Lower leg skin (tissue), 4 donors: ENCODE measurements at places on chromosomes 3 and 15. TPM values are rescaled to one million over a fixed set of nuclear protein-coding genes. Genes with fewer than 3 reads are reported as not detected.

The SST gene
- total RNA-seq, result not detected

The RBP2 gene
- not detected for total RNA-seq

The LMAN1L gene
- not detected for total RNA-seq

The C3orf20 gene
- total RNA-seq, result not detected

The SLC22A13 gene
- total RNA-seq, result not detected

The ACAN gene
- total RNA-seq, result 0.61 TPM

The GOLGA8G gene
- not detected for total RNA-seq

The FSD2 gene
- total RNA-seq, result not detected

The VGLL3 gene
- total RNA-seq, result 8.0 TPM

The HRG gene
- not detected for total RNA-seq

The HTR3E gene
- total RNA-seq, result not detected

GRCh38 chr3:49813497-49814174 lies at the start of gene UBA7:
TSS of gene UBA7 (minus strand) at chr3:49813953. CDS start at chr3:49813787, 166 bp downstream.
- DNase-seq, result peak; percentile 28

DNA sequence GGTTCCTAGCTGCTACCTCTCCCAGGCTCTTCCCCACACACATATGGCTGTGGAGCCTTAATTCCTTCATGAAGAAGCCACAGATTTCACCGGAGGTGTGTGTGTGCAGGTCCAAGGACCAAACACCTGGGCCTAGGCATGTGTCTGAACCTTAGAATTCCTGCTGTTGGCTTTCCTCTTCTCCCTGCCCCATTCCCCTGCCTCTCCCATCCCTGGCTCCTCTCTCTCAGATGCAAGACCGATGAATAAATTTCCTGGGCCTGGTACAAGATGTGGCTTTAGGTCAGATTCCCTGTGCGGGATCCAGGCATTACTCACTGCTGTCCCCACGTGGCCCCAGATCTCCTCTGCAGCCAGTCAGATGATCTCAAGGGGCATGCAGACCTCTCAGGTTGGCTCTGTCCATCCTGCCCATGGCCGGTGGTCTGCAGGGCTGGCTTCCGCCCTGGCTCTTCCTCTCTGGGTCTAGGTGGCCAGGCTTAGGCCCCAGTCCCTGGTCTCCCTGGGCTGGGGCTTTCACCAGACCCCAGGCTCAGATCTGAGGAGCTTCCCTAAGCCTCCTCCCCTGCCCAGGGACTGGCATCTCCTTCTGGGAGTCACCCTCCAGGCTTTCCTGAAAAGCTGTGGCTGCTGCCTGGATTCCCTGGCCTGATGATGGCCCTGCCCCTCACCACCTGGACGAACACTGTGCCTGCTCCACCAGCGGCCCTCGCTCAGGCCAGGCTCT lies 20.5 kb downstream of the CCR9 start:
- no peak for DNase-seq

GRCh38 chr3:39668420-39668819 lies 141.0 kb upstream of the MYRIP start:
- DNase-seq, result no peak

DNA sequence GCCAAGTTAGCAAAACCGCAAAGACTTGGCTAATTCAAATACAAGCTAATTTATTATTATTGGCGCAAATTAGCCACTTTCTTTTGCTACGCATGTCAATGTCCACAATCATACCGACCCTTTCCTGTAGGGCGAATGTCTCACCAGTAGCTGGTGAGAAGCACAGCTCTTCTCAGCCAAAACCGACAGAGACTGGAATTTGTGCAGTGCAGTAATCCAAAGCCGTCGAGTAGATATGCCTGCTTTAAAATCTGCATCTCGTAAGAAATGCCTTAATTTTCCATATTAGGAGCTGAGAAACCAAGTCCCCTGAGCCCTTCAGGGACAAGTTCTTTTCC lies 614 bp upstream of the MINDY2 start:
- no peak for DNase-seq

GRCh38 chr3:40308725-40309417 lies 636 bp upstream of the EIF1B start:
- DNase-seq, result no peak

DNA sequence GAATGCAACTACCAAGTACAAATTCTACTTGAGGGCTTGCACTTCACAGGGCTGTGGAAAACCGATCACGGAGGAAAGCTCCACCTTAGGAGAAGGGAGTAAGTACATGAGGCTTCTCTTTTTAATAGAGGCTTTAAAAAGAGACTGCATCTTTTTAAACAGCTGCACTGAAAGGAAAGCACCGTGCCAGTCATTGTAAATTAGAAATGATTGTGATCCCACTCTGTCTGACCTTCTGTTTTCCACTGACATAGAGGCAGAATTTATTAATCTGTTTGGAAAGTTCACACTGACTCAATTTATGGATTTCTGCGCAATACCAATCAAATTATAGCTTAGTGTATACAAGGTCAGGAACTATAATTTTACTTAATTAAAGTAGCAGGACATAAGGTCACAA lies 198.2 kb downstream of the CHL1 start:
- DNase-seq, result no peak

DNA sequence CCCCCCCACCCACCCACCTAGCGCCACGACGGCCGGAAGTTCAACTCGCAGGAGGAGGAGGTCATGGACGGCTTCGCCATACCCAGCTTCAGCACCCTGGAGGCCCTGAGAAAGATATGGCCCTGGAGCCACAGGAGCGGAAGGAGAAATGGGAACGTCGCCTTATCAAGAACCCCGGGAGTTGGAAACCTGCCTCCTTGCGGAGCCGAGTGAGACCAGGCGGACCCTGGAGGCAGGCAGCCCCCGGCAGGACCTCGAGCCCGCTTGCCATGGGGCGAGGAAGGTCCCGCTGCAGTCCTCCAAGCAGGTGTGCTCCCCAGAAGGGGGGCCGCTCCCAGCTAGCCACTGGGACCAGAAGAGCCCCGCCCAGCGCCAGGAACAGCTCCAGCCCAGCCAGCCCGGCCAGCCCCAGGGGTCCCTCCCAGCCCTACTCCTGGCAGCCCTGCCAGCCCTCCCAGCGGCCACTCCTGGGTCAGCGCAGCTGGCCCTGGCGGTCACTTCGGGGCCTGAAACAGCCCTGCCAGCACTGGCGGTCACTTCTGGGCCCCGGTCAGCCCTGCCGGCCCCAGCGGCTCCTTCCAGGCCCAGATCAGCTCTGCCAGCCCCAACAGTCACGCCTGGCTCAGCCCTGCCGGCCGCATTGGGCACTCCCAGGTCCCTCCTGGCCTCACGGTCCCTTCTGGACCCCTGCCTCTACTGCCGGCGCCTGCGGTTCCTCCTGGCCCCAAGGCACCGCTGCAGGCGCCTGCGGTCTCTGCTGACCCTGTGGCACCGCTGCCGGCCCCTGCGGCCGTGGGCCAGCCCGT lies 10.3 kb upstream of the ROPN1B start:
- DNase-seq, result no peak

DNA sequence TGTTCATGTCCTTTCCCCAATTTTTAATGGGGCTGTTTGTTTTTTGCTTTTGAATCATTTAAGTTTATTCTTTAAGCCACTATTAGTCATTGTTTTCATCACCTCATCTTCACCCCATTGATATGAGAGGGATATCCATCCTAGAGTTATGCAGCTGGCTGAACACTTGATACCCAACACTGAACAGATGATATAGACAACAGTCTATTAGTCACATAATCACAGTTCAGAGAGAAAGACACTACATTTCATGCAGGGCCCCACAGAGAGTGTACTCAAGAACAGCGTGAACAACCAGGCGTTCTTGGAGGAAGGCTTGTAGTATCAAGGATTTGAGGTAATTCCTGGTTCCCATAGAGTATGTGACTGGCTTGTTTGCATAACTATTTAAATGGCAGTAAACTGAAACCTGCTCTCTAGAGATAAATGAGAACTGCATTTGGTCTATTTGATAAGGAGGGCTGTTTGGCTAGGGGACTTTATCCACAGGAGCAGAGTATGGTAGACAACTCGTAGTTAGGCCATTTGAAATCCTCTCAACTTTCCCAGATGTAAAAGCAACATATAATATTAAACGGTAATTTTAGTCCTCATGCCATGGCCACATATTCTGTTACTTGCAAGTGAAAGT lies 618.7 kb downstream of the SI start:
- DNase-seq, result no peak

- peak; percentile 84 for DNase-seq
These were observed 50.0 kb downstream of the RLBP1 start for GRCh38 chr15:89171136-89172072.

DNA sequence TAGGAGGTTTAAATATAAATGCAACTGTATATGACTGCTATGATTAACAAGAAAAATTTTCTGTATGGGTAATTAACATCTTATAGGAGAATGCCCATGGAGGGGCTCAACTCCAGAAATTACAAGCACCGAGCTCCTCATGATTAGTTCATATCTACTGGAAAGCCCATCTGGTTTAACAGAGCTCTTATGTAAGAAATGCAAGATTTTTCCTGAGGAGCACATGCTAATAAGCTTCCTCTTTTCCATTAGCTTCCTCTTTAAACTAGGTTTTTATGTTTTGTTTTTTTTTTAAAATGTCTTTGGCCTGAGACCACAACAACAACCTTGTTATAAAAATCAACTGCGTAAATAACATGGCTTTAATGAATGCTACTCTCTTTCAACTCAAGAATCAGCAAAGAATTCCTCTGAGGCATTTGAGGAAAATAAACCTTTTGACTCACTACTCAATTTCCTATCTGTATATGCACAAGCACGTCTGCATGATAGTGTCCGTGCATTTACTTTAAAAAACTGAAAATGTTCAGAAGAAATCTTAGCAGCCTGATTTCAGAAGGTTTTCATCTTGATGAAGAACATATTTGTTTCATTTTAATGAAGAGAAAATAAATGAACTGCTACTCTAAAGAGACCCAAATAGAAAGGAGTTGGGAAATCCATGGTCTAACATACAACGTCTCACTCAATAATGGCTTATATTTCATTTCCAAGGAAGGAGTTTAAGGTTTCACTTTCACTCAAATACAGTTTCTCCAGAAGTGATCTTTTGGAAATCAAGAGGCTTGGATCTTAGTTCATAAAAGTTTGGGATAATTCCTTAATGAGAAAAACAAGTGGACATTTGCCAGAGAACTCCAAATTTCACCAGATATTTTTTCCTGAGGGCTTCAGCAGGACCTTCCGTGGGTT lies 180.8 kb downstream of the KCNAB1 start:
- no peak for DNase-seq

DNA sequence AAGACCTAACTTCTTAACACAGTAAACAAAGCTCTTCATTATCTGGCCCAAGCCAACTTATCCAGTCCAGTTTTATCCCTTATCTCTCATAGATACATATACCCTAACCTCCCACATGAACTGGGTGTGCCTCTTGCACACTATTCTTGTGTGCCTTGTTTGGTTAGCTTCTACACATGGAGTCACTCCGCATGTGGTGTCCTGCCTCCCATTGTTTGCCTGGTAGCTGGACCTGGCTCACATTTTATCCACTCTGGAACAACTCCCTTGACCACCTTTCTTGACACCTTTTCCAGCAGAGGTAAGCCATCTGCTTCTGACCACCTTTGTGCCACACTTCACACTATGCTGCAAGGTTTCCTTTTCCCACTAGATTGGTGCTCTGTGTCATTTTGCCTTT lies 15.2 kb downstream of the TIPARP start:
- no peak for DNase-seq

- no peak for DNase-seq
These were observed 168.4 kb upstream of the MLF1 start for GRCh38 chr3:158402590-158402989.

DNA sequence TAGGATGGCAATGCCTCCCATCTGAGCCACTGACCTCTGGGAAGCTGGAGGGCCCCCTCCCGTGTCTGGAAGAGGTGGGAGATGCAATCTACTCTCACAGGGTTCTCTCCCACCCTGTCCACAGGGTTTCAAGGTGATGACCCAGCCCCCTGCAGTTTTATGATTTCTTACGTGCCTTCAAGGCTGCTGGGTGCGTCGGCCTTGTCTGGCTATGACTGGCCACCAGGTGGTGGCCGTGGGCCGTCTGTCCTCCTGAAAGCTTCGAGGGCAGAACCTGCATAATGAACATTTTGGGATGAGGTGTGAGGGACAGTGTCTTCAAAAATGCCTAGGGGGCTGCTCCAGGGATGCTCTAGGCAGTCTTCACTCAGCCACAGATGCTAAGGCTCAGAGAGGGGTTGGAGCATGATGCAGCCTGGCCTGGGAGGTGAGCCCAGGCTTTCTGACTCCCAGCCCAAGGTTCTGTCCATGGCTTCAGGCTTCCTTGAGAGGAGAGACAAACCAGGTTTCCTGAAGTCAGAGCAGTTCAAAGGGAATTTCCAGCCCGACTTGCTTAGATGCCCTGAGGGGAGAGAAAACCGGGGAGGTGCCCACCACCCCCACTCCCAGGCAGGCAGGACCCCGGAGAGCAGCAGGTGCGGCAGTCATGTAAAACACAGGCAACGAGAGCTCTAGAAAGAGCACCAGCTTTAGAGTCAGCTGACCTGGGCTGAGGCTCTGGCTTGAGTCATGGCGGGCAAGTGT lies 18.7 kb downstream of the ISG20 start:
- no peak for DNase-seq

- DNase-seq, result peak; percentile 69
These were observed 76.1 kb downstream of the LDHAL6B start for GRCh38 chr15:59282515-59283337.

- DNase-seq, result no peak
These were observed 12.9 kb downstream of the BDH1 start for GRCh38 chr3:197542741-197543454.

DNA sequence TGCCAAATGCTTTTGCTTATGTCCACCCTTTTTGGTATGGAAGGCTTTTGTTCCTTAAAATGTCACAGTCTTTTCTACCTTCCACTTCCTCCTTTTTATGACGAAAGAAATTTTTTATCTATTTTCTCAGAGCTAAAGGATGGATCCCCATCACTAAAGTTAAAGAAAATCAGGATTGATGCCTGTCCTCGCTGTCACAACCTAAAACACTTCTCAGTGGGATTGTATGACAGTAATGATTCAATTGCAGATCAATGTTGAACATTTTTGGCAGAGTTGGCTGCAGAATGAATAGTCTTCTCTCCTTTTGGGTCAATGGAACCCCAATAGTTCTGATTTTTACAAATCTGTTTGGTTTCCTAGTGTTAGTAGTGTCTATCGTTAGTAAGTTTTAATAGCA lies 549.8 kb upstream of the ROBO2 start:
- DNase-seq, result no peak

DNA sequence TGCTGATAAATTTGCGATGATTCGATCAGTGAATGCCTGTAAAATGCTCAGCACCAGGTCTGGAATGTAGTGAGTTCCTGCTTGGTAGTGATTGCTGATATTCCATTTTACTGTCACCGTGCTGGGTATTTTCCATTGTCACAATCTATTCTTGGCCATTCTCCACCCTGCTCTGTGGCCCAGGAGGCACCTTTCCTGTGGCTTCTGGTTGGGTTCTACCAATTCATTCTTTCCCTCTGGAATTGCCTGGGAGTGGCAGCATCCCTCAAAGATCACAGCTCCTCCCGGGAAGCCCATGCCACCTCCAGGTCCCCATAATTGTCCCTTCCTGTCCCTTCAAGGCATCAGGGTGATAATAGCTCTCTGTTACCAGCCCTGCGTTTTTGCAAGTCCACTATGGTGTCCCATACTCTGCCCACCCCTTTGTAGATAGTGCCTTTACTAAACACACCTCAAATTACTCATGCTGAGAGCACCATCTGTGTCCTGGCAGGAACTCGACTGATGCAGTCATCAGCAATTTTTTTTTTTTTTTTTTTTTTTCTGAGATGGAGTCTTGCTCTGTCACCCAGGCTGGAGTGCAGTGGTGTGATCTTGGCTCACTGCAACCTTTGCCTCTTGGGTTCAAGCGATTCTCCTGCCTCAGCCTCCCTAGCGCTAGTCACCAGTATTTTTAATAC lies 177.8 kb upstream of the PROK2 start:
- DNase-seq, result no peak

GRCh38 chr15:66039117-66039871 lies 170.0 kb downstream of the RAB11A start:
- no peak for DNase-seq
